ENCODE measurements at places on chromosomes 4 and X.

GRCh38 chrX:103520386-103520785 is 1.1 kb upstream of the RAB40A start:
- no peak for DNase-seq

GRCh38 chrX:17375637-17376430 is 834 bp downstream of the NHS start:
- DNase-seq, result no peak

- peak; percentile 33 for DNase-seq
Measured at GRCh38 chrX:153379971-153380581, 21.1 kb downstream of the PNMA6E start.

DNA sequence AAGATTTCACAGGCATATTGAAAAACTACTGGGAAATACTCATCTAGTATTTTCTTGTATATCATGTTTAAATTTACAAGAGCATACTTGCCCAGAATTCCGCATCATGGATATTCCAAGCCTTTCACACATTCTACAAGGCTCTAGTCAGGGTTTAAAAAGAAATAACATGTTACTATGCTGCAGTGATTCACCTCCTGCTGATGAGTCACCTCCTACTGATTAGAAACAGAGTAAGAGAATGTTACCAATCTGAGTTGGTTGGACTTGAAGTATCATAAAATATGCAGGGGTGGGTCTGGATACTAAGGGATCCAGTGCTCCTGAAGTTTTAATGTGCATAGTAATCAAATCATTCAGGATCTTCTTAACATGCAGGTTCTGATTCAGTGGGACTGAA is 192.0 kb upstream of the ANK2 start:
- no peak for DNase-seq

GRCh38 chr4:87497578-87497977 is 31.6 kb downstream of the SPARCL1 start:
- DNase-seq, result no peak

- no peak for DNase-seq
Measured at GRCh38 chr4:57191523-57192034, 81.4 kb upstream of the IGFBP7 start.

- no peak for DNase-seq
Measured at GRCh38 chr4:132530861-132531260, 618.2 kb upstream of the PCDH10 start.

- DNase-seq, result no peak
Measured at GRCh38 chrX:110265661-110266060, 52.2 kb downstream of the AMMECR1 start.

GRCh38 chr4:133162941-133163340 is 13.8 kb downstream of the PCDH10 start:
- no peak for DNase-seq

- no peak for DNase-seq
Measured at GRCh38 chrX:129593137-129593536, 53.1 kb downstream of the OCRL start.

DNA sequence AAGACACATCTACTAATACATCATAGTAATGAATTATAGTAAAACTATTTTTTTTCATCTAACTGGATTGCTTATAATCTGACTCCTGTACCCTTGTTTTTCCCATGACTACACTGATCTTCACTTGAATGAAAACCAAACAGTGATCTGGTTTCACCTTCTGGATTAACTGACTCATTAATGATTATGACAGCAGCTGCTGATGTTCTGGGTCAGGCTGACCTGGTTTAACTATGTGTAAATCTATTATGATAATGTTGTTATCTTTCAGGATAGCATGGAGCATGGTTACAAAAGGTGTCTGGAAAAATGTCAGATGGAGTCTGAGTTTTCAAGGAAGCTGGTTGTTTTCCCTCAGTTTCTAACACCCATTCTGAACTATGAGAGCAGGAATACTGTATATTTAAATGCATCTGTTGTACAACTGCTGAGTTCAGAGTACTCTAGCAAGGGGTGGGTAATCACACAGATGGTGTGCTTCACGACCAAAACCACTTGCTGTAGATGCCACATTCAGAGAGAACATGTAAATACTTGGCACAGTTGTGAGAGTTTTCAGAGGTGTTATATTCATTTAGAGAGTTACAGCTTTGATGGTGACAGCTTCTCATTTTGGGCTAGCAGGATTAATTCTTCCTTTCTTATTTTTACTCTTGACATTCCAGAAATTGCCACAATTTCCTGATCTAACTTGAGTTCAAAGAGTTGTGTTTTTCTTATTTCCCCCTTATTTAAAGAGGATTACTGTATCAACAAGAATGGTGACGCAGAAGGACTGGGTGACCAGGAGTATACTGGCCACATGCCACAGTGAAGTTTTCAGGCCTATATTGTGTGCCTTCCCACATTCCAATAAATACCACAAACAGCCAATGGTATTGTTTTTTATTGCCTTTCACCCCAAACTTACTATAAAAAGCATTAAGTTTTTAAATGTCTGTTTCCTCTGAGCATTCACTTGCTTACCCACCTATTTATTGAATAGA is 249.7 kb upstream of the TET2 start:
- no peak for DNase-seq

DNA sequence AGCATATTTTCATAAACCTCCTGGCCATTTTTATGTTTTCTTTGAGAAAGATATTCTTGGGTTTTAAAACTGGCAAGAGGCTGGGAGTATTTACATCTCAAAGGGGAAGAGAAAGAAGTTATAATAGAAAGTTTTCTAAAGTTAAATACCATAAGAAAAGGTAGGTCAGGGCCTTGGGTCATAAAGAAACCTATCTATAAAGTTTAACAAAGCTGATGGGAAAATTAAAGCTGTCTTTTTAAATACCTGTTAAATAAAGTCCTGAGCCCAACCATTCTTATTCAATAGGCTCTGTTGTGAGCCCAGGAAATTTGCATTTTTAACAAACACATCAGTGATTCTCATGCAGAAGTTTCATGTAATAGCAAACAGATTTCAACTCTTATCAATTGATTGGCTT is 451.8 kb upstream of the INTU start:
- DNase-seq, result no peak

- no peak for DNase-seq
Measured at GRCh38 chr4:184953421-184953945, 64.8 kb upstream of the HELT start.

- DNase-seq, result peak; percentile 18
Measured at GRCh38 chr4:80566203-80566872, 230.8 kb downstream of the CFAP299 start.

- DNase-seq, result no peak
Measured at GRCh38 chr4:79598214-79598613, 190.2 kb upstream of the GK2 start.

DNA sequence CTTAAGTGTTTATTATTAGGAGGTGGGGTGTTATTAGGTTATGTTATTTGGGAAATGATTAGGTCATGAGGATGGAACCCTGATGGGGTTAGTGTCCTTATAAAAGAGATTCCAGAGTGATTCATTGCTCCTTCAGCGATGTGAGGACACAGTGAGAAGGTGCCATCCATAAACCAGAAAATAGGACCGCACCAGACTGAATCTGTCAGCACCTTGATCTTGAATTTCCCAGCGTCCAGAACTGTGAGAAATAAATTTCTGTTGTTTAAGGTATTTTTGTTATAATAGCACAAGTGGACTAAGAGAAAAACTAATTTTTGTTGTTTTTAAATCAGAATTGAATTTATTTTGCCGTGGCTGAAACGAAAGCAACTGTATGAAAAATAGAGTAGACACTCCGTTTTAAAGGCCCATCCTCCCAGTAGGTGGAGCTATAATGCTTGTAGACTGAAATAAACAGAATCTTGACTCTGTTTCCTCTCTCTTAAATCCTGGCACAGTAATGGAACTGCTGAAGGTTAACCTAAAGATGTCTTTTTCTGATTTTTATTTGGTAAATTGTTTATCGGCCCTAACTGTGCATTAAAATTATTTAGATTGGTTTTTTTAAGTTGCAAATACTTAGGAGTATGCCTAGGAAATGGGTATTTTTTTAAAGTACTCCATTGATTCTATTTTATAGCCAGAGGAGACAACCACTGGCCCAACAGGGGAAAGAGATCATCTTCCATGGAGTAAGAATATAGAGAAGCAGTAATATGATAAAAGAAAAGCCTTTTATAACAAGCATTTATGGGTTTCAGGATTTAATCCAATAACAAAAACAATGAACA is 133.2 kb upstream of the ADAMTS3 start:
- DNase-seq, result peak; percentile 89

DNA sequence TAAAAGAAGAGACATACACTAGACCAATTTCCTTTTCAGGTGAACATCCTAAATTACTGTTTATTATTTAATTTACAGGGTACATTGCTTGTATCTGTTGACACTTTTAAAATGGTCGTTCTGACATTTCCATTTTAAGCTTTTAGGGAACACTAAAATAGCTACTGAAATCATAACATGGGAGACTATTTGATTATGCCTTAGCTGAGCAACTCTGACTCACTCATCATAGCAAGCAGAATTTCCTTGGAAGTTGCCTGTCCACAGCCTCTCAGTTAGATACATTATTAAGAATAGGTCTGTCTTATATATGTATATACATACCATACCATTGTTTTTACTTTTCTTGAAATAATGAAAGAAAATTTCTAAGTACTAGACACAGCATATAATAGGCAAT is 22.0 kb downstream of the GUCY1B1 start:
- DNase-seq, result no peak

DNA sequence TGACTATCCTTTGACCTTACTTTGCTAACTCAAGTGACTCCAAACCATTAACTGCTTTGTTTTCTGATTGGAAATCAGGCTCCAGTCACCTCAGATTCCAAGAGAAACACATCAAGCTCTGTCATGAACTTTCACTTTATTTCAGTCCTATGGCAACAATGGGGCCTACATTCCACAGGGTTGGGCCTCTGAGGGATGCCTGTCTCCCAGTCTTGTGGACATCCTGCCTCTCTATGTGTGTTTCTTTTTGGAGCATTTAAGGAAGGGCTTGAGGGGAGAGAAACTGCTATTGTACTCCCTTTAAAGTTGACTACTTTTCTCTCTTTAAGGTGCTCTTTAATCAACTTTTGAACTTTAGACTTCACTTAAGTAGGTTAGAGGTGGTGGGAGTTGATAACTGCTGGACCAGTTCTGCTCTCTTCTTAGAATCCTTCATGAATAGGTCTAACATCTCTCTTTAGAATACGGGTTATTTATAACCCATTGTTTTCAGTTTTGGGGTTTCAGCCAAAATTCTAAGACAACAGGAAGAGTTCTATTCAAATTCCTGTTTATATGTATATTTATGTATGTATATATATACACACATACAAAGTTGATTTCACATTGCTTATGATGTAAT is 274.3 kb upstream of the NR3C2 start:
- DNase-seq, result no peak

GRCh38 chr4:116733370-116733769 is 352.0 kb downstream of the TRAM1L1 start:
- DNase-seq, result peak; percentile 96

GRCh38 chrX:455199-455598 is 68.5 kb upstream of the PPP2R3B start:
- DNase-seq, result no peak

- no peak for DNase-seq
Measured at GRCh38 chr4:37732526-37733186, 46.5 kb upstream of the RELL1 start.

DNA sequence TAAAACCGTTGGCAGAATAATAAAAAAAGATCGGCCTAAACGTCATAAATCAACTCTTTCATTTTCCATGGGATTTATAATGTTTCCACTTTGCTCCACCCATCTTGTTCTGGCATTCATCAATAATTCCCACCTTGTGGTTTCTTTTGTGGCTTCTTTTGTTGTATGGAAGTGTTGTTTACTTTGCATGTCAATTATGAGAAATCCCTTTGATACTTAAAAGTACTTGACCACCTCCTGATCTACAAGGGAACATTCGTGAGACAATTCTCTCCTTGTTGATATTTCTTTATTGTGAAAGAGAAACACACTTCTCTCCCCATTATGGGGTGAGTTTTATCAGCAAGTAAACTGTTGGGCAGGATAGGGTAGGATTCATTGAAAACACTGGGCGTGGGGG is 2.8 kb downstream of the AMELX start:
- no peak for DNase-seq

DNA sequence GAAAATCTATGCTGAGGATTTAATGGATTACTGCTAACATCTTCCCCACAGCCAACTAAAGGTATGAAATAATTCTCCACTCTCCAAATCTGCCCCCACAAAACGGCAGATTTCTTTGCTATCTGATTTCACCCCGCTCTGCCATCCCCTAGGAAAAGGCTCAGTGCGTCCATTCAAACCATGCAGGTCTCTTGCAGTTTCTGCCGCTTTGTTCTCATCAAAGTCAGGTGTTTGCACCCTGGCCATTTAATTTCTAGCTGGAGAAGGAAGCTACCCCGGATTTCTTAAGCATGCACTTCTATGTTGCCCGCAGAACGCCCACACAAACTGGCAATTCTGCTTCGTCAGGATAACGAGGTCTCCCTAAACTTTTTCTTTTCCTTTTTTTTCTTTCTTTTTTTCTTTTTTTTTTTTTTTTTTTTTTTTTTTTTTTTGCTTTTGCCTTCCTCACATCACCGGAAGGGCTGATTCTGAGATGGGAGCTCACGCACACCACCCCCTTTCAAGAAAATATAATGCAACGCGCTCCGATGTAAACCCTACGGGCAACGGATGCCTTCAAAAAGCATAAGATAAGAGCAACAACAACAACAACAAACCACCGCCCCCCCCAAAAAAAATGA is 3.3 kb downstream of the NLGN4X start:
- DNase-seq, result no peak

GRCh38 chr4:109157696-109158095 is 144.8 kb downstream of the COL25A1 start:
- no peak for DNase-seq

GRCh38 chr4:151558496-151559113 is 149.6 kb downstream of the FHIP1A start:
- DNase-seq, result no peak

DNA sequence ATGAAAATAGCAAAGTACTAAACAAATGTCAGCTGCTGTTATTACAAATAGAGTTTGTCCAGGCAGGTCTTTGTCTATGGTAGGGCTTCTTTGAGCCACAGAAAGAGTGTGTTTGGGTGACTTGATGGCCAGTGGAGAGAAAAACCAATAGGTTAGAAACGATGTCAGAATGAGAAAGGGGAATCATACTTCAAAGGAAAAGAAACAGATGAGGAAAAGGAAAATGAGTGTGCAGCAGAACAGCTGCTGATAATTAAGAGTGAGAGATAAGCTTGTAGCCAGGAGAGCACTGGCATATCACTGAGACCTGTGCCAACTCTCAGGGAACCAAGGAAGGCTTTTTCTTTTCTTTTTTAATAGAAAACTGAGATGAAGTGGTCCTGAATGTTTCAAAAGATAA is 257.2 kb downstream of the ARHGAP24 start:
- no peak for DNase-seq

Measured in OCI-M1 (cell line).